H54 (cell line): ENCODE measurements at places on chromosomes 3 and 15.

- DNase-seq, result no peak
Observed at GRCh38 chr15:94353488-94353820, 122.1 kb downstream of the MCTP2 start.

DNA sequence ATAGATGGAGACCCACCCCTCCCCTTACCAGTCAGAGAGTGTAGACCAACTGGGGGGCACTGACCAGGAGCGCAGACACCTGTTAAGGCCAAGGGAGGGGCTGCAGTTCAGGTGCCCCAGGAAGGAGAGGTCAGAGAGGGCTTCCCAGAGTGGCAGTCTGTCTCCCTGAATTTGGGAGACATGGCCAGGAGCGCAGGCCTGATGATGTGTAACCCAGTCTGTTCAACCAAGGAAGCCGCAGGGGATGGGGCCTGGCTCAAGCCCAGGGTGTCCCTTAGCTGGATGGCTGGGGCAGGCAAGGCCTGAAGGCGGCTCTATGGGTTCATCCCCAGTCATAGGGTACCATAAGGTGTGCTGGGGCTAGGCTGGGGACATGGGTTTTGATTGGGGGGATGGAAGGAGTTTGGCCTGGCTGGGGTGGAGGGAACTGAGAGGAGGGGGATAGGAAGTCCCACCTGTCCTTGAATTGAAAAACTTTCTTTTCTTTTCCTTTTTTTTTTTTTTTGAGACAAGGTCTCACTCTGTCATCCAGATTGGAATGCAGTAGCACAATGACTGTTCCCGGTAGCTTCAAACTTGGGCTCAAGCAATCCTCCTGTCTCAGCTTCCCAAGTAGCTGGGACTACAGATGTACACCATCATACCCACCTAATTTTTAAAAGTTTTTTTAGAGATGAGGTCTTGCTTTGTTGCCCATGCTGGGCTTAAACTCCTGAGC, 75.7 kb downstream of the SMAD6 start:
- no peak for DNase-seq

DNA sequence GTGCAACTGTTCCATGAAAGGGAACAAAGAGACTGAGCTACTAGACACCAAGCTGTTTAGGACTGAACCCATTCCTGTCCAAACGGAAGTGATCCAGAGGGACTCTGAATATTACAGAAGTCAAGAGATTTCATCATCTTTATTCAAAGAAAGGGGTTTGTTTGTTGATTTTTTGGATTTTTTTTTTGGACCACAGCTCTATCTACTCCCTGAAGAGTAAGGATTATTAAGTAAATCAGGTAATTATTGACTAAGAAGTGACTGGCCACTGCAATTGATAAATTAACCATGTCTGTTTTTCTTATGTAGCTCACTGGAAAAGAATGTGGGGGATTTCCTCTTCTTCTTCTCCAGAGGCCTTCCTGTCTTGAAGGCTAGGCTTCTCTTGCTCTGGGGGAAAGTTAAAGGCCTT, 146.6 kb upstream of the TPM1 start:
- peak; percentile 23 for DNase-seq

DNA sequence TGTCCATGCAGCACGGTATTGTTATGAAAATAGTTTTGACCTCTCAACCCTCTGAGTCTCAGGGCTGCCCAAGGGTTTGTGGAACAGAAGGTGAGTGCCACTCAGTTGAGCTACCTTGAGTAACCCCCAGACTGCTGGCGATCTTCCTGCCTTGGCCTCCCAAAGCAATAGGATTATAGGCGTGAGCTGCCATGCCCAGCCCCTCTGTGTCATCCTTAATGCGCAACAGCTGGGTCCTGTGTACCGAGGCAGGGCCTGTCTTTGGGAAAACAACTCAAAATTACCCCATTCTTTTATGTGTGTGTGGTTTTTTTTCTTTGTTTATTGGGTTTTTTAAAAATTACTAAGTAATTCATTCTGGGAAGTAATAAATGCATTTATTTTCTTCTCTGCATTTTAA, 78.3 kb upstream of the TPM1 start:
- DNase-seq, result no peak

DNA sequence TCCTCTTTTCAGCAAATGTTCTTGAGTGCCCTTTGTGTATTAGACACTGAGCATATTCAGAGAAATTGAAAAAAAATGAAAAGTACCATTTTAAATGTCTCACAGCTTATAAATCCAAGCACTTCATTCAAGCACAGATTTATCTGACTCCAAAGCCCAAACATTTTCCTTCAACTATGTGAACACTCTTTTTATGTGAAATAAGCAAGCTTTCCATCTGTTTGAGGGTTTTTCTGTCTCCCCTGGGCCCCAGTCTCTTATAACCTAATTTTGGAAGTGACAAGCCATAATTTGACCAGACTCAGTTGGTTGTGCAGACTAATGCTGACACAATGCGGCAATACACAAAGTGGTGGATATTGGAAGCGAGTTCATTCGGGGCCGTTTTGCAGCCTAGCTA, 170.3 kb downstream of the CNTN6 start:
- DNase-seq, result no peak

GRCh38 chr15:38486936-38487335, 33.0 kb downstream of the FAM98B start:
- DNase-seq, result no peak

GRCh38 chr3:31762888-31763351, 218.1 kb downstream of the OSBPL10 start:
- DNase-seq, result no peak

DNA sequence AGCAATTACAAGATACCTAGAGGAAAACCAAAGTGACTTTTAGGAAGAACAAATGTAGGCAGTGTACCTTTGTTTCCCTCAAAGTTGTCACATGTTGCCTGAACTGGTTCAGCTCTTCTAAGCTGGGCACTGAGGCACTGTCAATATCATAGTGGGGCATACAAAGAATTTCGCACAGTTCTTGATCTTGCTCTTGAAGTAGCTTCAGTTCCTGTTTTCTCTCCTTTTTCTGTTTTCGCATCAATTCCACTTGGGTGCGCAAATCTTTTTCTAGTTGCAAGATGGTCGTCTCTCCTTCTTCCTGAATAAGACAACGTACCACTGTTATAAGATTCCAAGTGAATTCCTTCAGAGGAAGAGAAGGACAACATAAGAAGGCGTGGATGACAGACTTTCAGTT, 12.7 kb downstream of the PRC1 start:
- no peak for DNase-seq

DNA sequence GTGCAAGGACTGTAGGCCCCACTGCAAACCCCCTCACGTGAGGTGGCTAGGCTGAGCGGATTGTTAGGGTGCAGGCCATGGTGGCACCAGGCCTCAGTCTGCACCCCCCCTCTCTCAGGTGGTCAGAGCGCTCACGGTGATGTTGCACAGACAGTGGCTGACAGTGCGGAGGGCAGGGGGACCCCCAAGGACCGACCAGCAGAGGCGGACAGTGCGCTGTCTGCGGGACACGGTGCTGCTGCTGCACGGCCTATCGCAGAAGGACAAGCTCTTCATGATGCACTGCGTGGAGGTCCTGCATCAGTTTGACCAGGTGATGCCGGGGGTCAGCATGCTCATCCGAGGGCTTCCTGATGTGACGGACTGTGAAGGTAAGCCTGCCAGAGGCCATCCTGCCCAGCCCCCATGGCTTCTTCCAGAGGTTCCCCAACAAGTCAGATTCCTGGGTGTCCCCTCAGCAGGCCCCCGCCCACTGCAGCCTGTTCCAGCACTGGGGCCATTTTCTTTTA, 18.2 kb downstream of the ATRIP start:
- DNase-seq, result no peak

- no peak for DNase-seq
Observed at GRCh38 chr15:60912984-60913697, 316.0 kb downstream of the RORA start.

DNA sequence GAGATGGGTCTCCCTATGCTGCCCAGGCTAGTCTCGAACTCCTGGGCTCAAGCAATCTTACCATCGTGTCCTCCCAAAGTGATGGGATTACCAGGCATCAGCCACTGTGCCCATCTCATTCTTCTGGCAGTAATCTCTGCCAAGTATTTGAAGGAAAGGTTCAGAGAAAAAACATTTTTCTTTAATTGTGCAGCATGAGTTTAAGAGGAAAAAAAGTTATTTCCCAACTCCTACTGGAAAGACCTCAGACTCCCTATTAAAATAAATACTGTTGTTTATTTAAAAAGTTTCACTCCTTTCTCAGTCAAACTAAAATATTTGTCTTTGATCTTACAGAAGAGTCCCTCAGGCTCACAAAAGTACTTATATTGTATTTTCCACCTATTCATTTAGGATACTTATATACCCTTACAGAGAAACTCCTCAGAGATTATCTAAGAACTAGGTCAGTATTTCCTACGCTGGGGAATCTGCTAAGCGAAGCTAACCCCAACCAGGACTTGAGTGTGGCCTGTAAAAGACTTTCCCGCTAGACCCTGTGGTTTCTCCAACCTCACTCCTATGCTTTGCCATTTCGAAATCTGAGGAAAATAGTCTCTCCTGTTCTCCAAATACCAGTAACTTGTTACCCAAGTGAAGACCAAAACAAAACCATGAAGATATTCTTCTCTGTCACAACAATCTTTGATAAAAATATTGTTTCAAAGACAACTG, 28.7 kb downstream of the WWTR1 start:
- DNase-seq, result no peak

- no peak for DNase-seq
Observed at GRCh38 chr3:94626573-94626972, 563.7 kb downstream of the NSUN3 start.

DNA sequence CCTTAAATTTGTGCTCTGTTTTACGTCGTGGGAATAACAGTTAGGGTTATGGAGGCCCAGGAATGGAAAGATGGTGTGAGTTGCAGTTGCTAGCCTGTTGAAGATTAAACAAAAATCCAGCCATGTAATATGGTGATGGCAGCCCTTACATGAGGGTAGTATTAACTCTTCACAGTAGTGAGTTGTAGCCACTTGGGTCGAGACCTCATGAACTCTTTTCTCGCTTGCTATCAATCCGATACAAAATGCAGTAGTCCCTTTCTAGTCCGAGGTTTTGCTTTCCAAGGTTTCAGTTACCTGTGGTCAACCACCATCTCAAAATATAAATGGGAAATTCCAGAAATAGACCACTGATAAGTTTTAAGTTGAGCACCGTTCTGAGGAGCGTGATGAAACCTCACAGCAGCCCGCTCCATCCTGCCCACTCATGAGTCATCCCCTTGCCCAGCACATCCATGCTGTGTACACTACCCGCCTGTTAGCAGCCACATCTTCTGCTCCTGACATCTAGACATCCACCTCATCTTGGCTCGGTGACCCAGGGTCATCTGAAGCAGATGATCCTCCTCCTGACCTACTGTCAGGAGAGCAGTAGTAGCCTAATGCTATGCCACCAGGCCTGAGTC, 177.9 kb downstream of the CDIN1 start:
- DNase-seq, result peak; percentile 25

GRCh38 chr15:63389902-63390670, 8.4 kb upstream of the CA12 start:
- no peak for DNase-seq

- no peak for DNase-seq
Observed at GRCh38 chr3:31247850-31248562, 284.7 kb upstream of the STT3B start.

DNA sequence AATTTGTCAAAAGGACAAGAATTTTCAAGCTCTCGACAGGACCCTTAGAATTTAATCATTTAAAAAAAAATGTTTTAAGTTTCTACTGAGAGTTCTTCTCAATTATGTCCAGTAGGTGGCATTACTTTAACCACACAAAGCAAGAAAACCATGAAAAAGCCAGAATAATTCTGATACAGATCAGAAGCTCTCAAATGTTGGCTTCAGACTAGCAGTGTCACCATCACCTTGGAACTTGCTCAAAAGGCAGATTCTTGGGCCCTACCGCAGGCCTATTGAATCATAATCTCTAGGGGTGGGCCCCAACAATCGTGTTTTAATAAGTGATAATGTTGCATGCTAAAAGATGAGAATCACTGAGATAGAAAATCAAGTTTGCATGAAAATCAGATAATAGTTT, 99.5 kb upstream of the KCNMB2 start:
- no peak for DNase-seq

GRCh38 chr3:8442993-8443650, 58.5 kb upstream of the LMCD1 start:
- no peak for DNase-seq

DNA sequence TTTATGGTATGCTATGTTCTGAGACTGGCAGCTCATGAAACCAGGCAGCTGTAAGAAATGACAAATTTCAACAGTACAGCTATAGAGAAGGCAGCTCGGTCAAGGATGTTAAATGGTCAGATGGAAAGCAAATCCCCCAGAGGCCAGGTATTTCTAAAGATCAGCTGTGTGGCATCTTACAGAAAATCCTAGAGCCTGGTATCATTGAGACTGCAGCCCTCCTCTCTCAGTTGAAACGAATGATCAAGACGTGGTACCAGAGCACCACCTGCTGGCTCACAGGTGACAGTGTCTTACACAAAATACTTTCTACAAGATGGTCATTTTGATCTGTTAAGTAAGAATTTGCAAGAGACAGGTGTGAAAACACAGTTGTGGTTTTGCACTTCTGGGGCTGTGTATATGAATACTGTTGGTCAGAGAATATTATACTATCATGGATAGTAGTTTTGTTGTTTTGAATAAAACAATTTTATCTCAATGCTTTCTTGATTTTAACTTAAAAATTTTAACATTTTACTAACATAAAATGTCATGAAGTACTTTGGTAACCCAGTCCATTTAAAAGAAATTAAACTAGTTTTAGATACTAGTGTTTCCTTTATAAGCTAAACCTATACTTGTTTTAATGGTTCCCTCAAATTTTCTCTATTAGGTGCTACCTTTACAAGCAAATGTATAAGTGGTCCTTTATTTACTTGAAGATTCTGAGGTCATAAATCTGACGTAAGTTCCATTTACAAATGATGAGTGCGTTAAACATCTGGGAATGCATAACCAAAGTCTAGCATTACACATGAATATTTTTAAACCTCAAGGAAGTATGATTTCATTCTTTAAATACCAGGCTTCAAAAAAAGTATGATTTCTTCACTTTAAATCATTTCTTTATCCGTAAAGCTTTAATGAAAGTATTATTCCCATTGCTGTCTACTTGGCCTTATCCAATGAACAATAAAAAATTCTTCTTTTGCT, 121.8 kb downstream of the PDZRN3 start:
- peak; percentile 24 for DNase-seq

DNA sequence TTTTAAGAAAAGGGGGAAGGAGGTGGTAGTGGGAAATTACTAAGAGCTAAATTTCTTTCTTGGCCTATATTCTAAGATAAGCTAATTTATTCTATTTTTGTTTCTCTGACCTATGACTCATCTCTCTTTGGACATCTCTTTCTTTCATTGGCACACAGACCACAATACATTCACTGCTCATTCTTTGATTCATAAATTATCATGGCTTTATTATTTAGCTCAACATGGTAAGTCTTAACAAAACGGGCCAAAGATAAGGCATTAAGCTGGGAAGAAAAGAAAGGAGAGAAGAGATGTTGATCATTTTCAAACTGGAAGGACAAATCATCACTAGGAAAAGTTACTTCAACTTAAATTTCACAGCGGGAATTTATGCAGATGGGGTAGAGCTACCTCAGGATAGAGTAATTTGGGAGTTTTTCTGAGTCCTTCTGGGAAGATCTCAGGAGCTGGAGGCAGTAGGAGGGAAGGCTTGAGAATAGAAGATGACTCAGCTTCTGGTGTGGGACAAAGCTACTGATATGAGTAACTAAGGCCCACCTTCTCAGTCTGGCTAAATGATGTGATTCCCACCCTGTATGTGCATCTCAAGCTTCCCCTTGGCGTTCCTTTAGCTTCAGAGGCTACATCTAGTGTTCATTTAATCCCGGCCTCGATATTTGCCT, 7.5 kb upstream of the ALCAM start:
- DNase-seq, result no peak
